ENCODE measurements at places on chromosomes 3 and 15.

GRCh38 chr3:191298846-191299245, 30.3 kb upstream of the CCDC50 start:
- no peak for DNase-seq

- no peak for DNase-seq
These were observed 173.5 kb downstream of the ATP10A start for GRCh38 chr15:25689592-25689991.

DNA sequence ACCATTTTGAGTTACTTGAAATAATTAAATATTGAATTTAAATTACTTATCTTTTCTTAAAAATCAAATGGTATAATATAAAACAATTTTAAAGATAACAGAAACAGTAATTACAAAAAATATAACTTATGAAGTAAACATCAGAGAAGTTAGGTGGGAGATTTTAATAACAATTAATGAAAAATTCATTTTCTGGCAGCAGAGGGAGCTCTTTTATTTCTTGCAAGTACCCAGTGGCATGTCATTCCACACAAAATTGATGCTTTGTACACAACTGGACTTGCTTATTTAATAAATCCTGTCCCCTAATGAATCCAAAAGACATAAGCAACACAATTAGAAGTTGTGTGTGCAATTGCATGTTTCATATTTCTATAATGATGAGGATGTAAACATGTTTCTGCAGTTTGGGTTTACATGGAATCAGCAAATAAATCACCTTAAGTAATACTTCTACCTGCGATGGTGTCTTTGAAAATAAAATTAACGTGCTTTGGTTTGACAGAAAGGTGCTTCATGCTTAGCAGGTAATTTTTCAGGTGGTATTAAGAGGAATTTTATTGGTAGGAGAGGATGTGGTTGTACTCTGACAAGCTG, 861.3 kb downstream of the ZPLD1 start:
- DNase-seq = no peak

DNA sequence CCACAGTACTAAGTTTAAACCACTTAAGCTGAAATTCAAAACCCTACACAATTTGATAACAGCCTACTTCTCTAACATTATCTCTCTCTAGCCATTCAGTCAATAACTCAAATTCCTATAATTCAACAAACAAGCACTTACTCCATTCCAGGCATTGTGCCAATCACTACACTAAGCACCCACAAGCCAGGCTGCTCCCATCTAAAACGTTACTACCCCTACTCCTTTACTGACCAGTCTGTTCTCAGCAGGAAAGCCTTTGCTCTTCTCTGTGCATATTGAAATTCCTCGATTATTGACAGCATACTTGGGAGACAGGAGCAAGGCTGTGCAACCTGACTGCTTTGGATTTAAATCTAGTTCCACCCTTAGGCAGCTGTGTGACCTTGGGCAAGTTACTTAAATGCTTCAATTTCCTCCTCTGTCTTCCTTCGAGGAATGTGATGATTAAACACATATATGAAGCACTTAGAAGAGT, 177.2 kb upstream of the THBS1 start:
- no peak for DNase-seq

DNA sequence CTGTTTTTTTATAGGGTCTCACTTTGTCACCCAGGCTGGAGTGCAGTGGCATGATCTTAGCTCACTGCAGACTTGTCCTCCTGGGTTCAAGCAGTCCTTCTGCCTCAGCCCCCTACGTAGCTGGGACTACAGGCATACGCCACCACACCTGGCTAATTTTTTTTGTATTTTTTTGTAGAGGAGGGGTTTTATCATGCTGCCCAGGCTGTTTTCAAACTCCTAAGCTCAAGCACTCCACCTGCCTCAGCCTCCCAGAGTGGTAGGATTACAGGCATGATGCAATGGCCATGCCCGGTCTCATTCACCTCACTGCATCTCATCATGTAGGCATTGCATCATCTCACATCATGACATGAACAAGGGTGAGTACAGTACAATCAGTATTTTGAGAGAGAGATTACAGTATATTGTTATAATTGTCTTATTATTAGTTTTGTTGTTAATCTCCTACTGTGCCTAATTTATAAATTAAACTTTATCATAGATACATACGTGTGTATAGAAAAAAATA, 74.3 kb upstream of the EOMES start:
- DNase-seq = no peak

DNA sequence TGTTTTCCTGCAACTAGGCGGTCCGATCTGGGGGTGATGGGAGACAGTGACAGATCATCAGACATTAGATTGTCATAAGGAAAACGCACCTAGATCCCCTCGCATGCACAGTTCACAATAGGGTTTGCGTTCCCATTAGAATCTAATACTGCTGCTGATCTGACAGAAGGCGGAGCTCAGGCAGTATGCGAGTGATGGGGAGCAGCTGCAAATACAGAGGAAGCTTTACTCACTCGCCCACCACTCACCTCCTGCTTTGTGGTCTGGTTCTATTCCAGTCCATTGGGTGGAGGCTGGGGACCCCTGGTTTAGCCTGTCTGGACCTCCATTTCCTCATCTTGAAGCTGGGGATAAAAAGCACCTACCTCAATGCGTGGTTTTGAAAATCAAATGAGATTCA, 437.5 kb upstream of the PROK2 start:
- DNase-seq = no peak

DNA sequence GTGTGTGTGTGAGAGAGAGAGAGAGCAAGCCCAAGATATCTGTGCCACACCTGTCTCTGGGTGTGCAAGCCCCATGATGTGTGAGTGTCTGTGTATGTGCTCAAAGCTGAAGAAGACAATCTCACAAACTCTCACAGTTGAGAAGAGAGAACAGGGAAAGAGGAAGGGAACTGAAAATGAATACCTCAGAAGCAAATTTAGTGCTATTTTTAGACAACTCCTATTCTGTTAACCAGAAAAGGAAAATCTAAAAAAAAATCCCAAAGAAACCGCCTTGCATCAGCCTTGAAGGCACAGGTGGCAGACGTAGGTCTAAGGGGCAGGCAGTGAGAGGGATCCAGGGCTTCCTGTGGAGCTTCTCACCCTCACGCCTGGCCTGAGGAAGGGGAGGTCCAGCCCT, 47.8 kb downstream of the ATP2B2 start:
- DNase-seq = no peak

GRCh38 chr15:41928637-41929620, 35.1 kb upstream of the SPTBN5 start:
- DNase-seq = no peak

- DNase-seq = no peak
These were observed 79.9 kb upstream of the LMCD1 start for GRCh38 chr3:8421711-8422110.
